Activated CD8-positive, alpha-beta memory T cell treated with anti-CD3 and anti-CD28 coated beads for 1 hour (primary cell): ENCODE measurements at places on chromosomes 4 and X.

DNA sequence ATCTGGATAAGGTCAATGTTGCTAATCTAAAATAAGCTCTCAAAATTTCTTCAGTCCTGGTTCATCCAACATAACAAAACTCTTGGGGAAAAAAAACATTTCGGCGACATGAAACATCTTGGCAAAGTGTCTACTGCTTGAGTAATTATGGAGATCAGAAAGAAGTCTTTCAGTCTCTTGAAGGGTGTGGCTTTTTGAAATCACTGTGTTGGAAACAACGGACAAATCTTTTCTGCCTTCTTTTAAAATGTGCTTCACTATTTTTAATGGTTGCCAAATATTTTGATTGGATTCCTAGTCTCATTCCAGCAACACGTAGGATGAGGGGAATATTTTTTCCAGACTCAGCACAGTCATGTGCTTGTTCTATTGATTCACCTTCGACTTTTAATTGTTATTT, 138.6 kb downstream of the KLHL8 start:
- no peak for DNase-seq

GRCh38 chrX:8194216-8194615, 23.1 kb upstream of the VCX2 start:
- DNase-seq: no peak

DNA sequence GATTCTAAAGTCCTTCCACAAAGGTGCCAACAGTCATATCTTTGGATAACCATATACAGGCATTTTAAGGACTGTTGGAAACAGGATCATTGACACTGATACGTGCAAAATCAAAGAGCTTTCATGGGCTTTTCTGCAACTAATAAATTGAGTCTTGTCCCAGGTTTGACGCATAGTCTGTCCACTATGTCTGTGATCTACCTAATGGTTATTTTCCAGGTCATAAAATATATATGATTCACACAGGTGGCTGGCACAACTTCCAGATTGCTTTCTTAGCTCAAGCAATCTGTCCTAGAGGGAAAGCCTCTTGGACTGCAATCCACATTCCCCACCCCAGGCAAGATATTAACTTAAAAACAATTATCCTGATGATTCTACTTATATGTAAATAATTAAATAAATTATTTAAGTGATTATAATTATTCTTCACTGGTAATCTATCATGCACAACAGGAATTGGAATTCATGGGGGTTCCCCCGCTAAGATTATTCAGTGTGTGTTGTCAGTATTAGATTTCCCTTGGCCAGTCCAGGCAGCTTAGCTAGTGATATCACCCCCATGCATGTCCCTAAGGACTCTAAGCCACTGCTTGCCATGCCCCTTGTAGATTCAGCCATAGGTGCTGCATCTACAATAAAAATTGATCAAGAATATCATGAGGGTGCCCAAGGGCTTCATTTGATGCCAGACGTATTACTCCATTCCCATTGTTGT, 97.8 kb downstream of the TLL1 start:
- no peak for DNase-seq

GRCh38 chr4:183855323-183856190, 49.5 kb upstream of the STOX2 start:
- no peak for DNase-seq

DNA sequence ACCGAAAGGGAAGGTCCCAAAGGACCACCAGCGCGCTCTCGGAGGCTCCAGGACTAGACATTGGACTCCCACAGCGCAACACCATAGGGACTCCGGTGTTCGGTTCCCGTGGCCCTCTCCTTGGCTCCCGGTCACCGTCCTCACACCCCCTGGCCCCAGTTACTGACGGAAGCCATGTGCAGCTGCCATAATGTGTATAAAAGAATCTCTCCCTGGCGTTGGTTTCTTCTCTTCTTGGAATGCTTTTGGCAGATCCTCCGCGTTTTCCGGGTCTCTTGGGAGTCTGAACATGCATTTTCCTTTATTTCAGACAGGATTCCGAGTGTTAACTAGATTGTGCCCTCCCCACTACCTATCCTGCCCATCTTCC, 69.8 kb downstream of the FBXO8 start:
- DNase-seq: no peak

GRCh38 chr4:94334962-94335361, 7.7 kb downstream of the HPGDS start:
- DNase-seq: no peak

GRCh38 chr4:19230906-19231545, 1020.7 kb upstream of the SLIT2 start:
- DNase-seq: no peak
